ENCODE measurements at places on chromosomes 13 and 19.

GRCh38 chr19:10998045-10998533 lies 37.3 kb downstream of the SMARCA4 start:
- DNase-seq: no peak

- DNase-seq: no peak
These were observed 104.8 kb downstream of the POSTN start for GRCh38 chr13:37493775-37494174.

DNA sequence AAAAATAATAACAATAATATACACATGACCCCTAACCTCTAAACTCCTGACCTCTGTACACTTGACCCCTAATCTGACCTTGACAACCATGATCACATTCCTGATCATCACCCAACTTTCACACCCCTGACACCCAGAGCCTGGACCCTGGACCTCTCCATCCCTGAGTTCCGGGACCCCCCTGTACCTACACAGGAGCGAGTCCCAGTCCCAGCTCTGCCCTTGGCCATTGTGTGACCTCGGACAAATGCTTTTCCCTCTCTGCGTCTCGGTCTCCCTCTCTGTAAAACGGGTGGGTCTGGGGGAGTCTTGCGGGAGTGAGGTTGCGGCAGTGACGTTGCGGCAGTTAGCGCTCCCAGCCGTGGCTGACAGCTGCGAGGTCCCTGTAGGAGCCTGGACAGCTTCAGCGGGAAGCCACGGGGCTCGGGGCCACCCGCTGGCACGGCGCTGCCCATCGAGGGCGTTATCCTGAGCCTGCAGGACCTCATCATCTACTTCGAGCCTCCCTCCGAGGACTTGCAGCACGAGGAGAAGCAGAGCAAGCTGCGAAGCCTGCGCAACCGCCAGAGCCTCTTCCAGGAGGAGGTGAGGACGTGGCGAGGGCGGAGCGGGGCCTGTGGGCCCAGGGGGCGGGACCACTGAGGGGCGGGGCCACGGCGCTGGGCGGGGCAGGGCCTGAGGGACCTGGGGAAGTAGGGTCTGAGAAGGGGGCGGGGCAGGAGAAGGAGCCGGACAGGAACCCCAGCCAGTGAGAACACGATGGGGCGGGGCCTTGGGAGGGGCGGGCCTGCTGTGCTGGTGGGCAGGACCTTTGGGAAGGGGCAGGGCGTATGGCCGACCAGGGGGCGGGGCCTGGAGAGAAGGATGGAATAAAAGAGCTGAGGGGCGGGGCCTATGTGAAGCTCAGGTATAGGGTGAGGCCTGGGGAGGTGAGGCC lies 19.2 kb downstream of the RYR1 start:
- DNase-seq: peak; percentile 56

GRCh38 chr13:101708115-101708514 lies 255.6 kb downstream of the ITGBL1 start:
- no peak for DNase-seq

- DNase-seq: peak; percentile 75
These were observed 4.8 kb downstream of the ISYNA1 start for GRCh38 chr19:18433015-18433691.

DNA sequence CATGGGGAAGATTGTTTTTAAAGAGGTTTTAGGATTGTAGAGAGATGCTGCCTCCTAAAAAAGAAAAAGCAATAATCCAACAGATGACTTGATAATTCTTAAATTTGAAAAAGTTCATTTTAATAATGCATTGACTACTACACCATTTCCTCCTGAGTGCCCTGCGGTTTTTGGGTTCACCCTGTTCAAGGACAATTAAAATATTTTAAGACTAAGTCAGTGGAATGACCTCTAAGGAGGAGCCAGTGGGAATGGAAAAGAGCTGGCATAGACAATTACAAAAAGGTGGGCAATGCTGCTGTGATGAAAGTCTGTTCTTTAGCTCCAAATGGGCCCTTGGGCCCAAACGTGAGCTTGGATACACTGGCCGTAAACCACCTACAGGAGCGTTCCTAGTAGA lies 217.8 kb downstream of the LHFPL6 start:
- no peak for DNase-seq

DNA sequence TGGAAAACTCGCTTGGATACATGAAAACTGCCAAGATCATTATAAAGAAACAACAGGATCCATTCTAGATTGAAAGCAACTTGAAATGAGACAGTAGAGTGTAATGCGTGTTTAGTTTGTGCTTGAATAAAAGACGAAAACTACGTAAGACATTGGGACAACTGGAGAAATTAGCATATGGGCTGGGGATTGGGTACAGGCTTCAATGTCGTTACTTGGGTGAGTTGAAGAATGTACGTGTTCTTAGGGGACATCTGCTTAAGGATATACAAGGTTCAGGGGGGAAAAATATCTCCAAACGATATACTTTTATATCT lies 471 bp upstream of the ERVK3-1 start:
- no peak for DNase-seq

GRCh38 chr13:73136776-73137175 lies 78.0 kb downstream of the KLF5 start:
- no peak for DNase-seq

- DNase-seq: no peak
These were observed 1048.6 kb downstream of the PCDH17 start for GRCh38 chr13:58680115-58680514.

DNA sequence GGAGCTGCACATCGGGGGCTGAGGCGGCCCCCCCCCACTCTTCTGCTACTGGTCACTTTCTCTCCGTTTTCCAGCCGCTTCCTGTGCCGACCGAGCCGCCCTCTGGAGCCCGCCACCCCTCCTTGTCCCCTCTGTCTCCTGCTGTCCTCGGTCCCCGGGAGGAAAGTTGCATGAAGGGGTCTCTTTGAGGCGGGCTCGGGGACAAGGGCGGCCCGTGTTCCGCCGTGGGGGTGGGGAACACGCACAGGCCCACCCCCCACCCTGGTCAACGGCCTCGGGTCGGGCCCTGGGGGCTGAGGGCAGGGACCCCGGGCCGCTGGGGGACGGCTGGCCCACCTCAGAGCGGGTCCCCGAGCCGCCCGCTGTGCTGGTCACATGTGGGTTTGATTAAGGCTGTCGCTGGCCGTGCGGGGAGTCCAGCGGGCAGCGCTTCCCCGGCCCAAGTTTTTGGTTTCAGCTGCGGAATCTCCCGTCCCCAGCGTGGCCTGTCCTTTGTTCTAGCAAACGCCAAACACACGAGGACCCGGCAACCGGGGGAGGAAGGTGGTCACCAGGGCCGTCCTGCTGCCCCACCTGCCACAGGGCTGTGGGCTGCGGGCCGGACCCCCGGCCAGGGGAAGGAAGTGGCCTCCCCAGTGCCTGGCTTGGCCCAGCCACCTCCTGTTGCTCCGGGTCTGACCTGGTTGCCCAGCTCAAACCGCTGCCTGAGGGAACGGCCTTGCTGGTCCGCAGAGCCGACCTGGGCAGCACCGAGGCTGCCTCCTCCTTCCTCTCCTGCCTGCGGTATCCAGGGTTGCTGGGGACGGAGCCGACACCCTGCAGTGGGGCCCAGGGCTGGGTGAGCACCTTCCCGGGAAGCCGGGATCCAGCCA lies 1.9 kb downstream of the EFNA2 start:
- DNase-seq: no peak

- DNase-seq: no peak
These were observed 167.0 kb upstream of the ZNF507 start for GRCh38 chr19:32178401-32178800.

DNA sequence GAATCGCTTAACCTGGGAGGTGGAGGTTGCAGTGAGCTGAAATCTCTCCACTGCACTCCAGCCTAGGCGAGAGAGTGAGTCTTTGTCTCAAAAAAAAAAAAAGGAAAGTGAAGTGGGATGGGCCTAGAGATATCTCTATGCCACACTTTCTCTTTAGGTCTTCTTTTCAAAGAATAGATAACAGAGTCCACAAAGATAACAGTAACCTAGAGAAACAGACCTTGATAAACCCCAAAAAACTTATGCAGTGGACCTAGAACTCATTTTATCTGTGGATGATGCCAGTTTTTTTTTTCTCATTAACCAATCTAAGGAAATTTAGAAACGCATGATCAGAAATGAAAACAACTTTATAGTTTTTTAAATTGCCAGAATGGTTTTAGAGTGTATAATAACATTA lies 227.4 kb downstream of the LHFPL6 start:
- DNase-seq: no peak

DNA sequence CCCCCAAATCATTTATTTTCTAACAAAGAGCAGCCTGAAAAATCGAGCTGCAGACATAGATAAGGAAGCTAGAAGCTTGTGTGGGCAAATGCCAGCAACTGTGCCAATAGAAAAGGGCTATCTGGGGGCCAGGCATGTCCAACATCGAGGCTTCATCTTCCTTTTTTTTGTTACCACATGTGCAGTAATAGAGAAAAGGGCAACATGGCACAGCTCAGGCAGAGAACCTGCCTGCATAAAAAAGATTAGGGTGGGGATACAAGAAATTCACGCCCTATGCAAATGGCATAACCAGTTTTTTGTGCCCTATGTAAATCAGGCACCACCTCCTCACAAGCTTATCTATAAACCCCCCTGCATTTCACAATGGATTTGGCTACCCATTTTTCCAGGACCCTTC lies 60.4 kb upstream of the ABCC4 start:
- DNase-seq: no peak

- no peak for DNase-seq
These were observed at the start of gene IFNL1 for GRCh38 chr19:39296055-39296645. TSS of gene IFNL1 (plus strand) at chr19:39296407. CDS start at chr19:39296422, 15 bp downstream.

GRCh38 chr13:39144391-39144790 lies 106.1 kb downstream of the NHLRC3 start:
- no peak for DNase-seq

GRCh38 chr13:83943530-83944279 lies 61.4 kb upstream of the SLITRK1 start:
- DNase-seq: no peak

DNA sequence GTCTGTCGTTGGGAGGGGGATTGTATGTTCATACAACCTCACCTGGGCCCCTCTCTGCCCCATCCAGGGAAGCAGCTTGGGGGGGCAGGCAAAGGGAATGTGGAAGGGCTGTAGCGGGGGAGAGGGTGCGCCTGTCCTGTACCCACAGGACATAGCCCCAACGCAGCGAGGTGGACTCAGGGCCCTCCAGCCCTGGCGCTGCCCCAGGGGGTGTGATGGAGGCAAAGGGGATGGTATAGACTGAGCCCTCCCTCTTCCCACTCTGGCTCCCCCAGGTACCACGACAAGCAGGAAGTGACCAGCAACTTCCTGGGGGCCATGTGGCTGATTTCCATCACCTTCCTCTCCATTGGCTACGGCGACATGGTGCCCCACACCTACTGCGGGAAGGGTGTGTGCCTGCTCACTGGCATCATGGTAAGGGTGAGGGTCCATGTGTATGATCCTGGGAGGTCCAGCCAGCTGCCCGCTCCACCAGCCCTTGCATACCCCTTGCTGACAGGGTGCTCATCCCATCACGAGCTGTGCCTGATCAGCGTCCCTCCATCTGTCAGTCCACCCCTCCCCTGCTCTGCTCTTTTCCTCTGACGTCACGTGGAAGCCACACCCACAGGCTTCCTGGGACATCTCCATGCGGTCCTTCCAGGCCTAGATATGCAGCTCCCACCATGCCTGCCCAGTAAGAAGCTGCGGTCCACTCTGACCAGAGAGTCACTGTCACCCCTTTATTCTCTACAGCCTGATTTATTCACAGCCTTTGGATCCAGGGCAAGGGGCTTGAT lies 18.3 kb downstream of the KCNN1 start:
- DNase-seq: no peak

GRCh38 chr13:45828256-45828968 lies 23.1 kb downstream of the SIAH3 start:
- DNase-seq: no peak

GRCh38 chr13:50617134-50617721 lies 226.3 kb downstream of the DLEU7 start:
- DNase-seq: no peak

- DNase-seq: no peak
These were observed 126.3 kb upstream of the PEG3 start for GRCh38 chr19:56966697-56967299.

DNA sequence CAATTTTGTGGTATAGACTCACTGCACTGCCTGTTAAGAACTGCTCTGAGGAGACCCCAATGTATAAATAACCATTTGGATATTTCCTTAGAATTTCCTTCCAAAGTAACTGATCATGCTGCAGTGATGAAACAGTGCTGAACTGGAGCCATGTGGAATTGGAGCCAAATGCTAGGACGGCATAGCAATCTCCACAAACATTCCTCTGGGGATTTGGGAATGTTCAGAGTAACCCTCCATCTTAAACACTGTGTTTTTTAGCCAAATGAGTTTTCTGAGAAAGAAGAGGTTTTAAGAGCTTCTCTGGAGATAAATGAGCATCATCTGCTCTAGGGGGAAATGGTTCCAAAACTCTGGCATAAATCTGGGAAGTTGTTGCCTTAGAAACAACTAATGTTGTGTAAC lies 98.2 kb downstream of the OLFM4 start:
- no peak for DNase-seq

- DNase-seq: no peak
These were observed 101.8 kb downstream of the SOX1 start for GRCh38 chr13:112168761-112169160.

DNA sequence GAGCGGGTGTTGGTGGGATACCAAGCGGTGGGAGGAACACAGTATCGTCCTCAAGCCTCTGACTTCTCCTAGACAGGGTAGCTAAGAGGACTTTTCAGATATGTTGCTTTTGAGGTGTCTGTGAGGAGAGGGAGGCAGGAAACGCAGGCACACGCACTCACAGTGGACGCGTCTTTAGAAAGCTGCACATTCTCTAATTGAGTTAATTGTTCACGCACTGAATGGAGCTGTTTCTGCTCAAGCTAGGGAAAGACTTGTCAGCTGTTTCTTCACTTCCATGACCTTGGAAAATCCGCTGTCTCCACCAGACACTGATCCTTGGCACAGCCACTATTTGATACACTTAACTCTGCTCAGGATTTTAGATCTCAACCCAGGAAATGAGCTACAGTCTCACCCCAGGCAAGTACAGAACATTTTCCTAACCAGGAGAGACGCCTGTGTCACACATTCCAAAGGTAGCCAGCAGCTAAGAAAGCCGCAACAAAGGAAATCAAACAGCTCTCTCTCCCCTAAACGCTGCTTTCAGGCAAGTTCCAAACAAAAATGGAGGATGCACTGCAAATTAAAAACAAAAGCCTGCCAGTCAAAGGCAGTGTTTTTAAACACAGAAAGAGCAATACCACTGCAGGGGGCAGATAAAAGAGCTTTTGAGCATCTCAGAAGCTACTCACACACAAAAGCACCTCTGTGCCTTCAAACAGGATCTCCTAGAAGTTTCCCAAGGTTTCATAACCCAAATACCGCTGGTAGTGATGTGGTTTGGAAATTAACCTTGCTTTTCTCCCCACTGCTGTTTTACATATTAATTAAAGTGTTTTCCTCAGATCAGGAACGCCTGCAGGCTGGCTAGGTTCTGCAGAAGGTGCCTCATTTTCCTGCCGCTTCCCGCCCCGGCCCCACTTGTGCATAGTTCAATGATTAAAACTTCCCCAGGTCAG lies 57.3 kb downstream of the IRS2 start:
- no peak for DNase-seq

- DNase-seq: no peak
These were observed 93.8 kb upstream of the RNF113B start for GRCh38 chr13:98270819-98271218.

DNA sequence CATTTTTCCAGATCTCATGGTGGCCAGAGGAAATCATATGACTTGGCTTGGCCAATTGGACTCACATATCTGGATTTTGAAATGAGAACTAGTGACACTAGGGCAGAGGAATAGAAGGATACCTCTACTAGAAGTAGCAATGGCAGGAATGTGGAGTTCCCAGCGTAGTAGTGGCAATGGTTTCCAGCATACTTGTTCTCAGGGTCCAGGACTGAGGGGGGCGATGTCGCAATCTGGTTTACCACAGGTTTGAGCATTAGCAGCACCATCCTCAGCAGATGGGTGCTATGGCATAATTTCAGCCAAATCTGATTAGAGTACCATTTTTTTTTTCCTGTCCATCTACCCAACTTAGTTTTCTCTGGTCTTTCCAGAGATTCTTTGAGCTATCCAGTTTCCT lies 8.1 kb upstream of the SLITRK1 start:
- no peak for DNase-seq

Data from GM06990 (cell line).